BE2C (cell line): ENCODE measurements at places on chromosomes 5 and 9.

DNA sequence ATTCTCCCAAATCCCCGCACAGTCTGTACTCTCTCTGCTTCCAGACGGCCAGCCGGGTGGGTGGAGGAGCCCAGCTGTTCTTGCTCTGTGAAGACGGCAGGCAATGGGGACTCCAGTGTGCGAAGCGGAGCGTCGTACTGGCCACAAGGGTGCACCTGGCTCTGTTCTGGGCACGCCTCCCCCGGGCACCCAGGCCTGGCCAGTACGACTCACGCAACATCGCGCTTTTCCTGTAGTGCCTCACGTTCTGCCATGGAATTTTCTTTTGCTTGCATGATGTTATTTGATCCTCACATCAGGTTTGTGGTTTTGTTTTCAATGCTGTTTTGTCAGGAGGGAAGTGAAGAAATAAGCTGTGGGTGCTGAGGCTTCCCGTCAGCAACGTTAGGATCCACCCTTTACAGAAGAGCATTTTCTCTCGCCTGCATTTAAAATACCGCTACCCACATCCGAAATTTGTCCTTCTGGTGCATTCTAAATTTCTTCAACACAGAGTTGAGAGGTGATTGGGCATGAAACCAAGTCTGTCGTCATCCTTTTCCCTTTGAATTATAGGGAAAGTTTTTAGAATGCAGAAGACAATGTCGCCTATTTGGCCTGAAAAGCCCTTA lies 311.7 kb downstream of the TRIM36 start:
- DNase-seq, result no peak

- no peak for DNase-seq
These were observed 178.5 kb upstream of the SLC24A2 start for GRCh38 chr9:19967216-19967887.

- no peak for DNase-seq
These were observed 59.9 kb downstream of the SUB1 start for GRCh38 chr5:32645246-32645645.

- no peak for DNase-seq
These were observed 27.6 kb downstream of the DIMT1 start for GRCh38 chr5:62376064-62376463.

GRCh38 chr5:170425731-170426130 lies 36.6 kb upstream of the KCNMB1 start:
- no peak for DNase-seq
